ENCODE measurements at places on chromosomes 12 and 14. TPM values are rescaled to one million over a fixed set of nuclear protein-coding genes. Genes with fewer than 3 reads are reported as not detected.

The GUCY2C gene
- total RNA-seq = not detected

The CBLN3 gene
- 7.7 TPM for total RNA-seq

The ABCB9 gene
- total RNA-seq = 5.1 TPM

The MSRB3 gene
- total RNA-seq = not detected

The KLHL28 gene
- total RNA-seq = 10.8 TPM

The SLC22A17 gene
- total RNA-seq = 4.8 TPM

The ITGB7 gene
- total RNA-seq = 32.5 TPM

The PPM1H gene
- total RNA-seq = not detected

The DIO3 gene
- total RNA-seq = not detected

The HOXC4 gene
- total RNA-seq = 0.12 TPM

The ADAM20 gene
- 0.43 TPM for total RNA-seq

The TMCC3 gene
- total RNA-seq = not detected

The GPR135 gene
- 0.64 TPM for total RNA-seq

The OR4N2 gene
- total RNA-seq = not detected

The HVCN1 gene
- total RNA-seq = 3.1 TPM

The TMEM229B gene
- total RNA-seq = 0.64 TPM

The GARIN6 gene
- total RNA-seq = not detected

The KRT85 gene
- not detected for total RNA-seq

The DAO gene
- not detected for total RNA-seq

The IAPP gene
- not detected for total RNA-seq

The PPFIA2 gene
- not detected for total RNA-seq

The LIN7A gene
- not detected for total RNA-seq

The C14orf39 gene
- not detected for total RNA-seq

The VSIG10 gene
- 1.7 TPM for total RNA-seq
